ENCODE measurements at places on chromosomes 12 and 14.

DNA sequence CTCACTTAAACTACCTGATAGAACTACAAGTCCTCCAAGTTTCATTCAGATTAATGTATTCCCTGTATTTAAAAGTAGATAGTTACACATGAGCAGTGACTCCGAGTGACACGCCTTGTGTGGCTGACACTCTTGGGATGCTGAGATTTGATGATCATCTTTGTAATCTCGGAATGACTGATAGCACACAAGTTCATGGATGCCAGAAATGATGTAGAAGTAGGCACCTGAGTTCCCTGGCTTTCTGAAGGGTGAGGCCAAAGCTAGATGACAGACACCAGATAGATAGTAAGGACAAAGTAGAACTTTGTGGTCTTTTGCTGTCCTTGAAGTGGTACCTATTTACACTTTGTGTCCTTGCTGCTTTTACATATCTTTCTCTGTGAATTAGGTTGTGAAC, 491.2 kb downstream of the PCNX1 start:
- no peak for DNase-seq

DNA sequence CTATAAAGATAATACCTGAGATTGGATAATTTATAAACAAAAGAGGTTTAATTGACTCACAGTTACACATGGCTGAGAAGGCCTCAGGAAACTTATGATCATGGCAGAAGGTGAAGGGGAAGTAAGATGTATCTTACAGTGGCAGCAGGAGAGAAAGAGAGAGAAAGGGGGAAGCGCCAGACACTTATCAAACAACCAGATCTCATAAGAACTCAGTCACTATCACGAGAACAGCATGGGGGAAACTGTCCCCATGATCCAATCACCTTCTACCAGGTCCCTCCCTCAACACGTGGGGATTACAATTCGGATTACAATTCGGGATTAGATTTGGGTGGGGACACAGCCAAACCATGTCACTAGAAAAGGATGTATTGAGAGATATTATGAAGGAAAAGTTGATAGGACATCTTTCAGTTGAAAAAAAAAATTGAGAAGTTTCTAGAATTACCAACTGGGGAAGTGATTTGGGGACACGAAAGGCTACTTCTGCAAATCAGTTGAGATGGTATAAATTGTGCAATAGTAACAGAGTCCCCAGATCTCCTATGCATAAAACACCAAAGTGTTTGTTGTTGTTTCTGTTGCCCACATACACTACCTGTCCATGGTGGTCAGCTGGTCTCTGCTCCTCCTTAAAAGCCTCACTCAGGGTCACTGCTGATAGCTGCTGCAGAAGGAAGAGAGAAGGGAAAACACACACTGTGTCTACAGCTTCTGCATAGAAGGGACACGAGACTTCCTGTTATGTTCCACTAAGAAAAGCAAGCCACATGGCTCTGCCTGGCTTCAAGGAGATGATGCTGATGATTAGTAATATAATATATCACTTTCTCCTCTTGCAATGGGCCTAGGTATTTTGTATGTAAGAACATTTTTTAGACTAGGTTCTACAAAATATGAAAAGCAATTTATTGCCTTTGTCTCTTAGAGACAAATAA, 465.5 kb downstream of the PDZRN4 start:
- no peak for DNase-seq

DNA sequence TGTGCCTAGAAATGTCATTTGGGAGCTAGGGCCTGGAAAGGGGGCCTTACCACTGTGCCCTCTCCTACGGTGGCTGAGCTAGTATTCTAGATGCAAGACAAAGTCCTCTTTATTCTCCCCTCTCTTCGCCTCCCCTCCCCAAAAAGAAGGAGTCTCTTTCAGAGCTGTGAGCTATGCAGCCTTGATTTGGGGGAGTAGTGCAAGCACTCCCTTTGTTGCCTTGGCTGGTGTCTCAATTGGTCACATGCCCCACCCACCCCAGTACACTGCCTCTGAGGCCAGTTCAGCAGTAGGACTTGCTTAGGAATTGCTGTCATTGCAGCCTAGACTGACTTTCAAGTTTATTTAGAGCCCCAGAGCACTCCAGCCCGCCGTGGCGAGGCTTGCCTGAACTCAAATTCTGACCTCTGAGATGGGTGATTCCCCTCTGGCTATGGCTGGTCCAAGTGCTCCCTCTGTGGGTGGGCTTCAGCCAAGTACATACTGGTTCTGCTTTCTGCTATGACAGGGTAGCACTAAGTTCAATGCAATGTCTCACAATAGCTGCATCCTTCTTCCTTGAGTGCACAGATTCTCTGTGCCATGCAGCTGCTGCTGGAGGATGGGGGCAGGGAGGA, 37.0 kb upstream of the FBXO33 start:
- DNase-seq, result no peak

- DNase-seq, result no peak
Measured at GRCh38 chr14:51460011-51460410, 191.7 kb upstream of the FRMD6 start.

DNA sequence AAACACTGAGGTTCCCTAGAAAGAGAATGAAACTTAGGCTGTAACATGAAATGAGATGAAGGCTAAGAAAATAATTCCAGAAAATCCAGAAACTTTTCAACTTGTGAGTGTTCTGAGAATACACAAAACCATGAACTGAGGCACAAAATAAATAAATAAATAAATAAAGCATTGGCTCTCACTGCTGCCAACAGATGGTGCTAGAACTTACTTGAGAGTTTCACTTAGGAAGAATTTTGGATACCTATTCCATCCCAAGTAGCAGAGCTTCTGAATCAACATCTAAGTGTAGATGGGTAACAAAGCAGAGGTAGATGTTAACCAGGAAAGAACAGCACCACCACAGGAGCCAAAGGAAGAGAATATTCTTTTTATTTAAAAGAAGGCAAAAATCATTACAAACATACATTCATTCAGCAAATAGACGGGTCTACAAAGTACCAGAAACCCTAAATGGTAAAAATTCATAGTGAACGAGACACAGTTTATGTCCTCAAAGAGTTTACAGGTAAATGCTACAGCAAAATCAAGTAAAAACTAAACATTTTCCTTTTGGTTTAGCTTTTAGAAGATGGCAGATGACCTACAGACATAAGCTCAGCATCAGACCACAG, 16.7 kb downstream of the EPS8 start:
- no peak for DNase-seq

- no peak for DNase-seq
Measured at GRCh38 chr12:78004249-78005093, 173.8 kb downstream of the NAV3 start.

GRCh38 chr12:4216187-4216927, 57.2 kb upstream of the CCND2 start:
- DNase-seq, result no peak

DNA sequence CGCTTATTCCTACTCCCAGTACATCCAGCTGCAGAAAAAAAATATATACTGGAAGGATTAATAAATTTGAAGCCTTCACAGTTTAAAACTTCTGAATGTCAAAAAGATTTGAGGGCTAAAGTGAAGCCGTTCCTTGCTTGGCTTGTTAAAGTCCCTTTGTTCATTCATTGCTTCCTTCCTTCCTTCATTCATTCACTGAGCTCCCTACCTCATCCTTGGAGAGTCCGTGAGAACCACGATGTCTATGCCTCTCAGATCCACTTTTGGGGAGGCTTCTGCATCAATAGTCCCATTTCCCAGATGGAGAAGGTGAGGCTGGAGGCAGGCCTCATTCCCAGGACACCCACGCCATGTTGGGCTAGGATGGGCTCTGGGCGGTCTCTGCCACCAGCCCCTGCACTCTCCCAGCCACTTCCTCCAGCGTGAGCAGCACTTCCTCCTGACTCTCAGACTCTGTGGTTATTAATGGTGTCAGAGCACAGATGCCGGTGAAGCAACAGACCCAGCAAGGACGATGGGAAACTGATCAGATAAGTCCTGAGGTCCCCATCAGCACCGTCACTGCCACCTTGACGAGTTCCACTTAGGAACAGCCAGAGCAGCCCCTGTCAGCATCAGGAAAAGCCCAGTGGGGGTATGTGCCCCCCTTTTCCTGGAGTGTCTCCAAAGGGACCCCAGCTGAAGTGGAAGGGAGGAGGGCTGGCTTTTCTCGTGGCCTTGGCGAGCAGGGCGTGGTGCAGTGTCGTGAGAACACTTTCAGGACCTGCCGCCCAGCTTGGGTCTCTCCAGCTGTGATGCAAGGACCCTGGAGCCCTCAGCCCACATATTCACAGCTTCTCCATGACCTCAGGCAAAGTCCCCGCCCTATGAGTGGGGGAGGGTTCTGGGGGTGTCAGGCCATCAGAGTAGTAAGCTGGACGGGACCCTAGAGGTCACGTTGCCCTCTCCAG, 21.2 kb downstream of the ASB2 start:
- DNase-seq, result no peak

GRCh38 chr14:52910572-52910971, 40.3 kb downstream of the FERMT2 start:
- no peak for DNase-seq

DNA sequence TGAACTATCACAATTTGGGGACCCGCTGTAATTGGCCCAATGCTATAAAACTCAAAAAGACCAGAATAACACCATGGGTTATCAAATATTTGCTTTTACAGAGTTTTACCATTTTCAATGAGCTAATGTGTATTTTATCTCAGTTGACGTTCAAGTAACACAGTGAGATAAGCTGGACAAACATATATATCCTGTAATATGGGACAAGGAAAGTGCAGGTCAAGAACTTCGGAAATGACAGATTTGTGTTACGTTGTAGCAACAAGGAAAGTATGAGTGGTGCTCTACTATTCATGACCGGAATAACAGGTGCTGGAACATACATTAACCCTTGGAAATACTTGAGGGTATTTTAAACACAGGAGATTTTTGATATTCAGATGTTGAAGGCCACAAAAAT, 566.4 kb upstream of the FLRT2 start:
- DNase-seq, result no peak

DNA sequence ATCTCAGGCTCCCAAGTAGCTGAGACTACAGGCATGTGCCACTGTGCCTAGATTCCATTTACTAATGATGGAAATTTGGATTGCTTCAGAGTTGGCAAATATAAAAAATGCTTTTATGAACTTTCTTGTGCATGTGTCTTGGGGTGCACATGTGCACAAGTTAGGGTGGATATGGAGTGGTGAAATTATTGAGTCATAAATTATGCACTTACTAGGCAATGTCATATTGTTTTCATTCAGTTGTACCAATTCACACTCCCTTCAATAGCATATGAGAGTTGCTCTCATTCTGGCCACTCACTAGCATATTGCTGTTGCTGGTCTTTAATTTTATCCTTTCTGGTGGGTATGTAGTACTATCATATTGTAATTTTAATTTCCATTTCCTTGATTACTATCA, 45.7 kb upstream of the KRAS start:
- no peak for DNase-seq

- DNase-seq, result no peak
Measured at GRCh38 chr12:30631740-30632139, 63.9 kb downstream of the IPO8 start.

DNA sequence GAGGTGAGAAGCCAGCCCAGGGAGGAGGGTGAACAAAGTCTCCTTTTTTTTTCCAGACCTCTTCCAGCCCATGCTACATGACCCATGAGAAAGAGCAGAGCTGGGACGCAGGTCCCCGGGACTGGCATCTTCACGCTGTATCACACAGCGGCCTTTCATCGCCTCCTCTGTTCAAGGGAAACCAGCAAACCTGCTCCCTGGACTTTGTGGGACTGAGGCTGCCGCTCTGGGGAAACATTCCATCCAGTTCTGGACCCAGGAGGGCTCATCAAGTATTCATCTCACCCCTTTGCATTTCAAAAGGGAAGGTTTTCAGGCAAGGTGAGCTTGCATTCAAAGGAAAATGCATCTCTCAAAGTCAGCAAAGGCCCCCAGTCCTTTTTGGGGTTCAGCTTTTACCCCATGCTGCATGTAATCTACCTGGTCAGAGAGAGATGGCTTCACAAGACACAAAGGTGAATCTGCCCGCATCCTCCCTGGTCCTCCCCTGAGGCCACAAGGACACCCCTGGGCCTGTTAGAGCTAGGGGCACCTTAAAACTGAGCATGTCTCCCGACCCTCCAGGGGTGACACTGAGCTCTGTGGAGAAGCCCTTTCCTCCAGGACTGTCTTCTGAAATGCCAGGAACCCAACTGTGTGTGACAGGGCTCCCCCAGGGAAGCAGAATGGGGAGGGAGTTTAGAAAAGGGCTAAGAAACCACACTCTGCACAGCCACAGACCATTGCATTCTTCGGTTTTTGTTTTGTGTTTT, 21.2 kb upstream of the MEG3 start:
- no peak for DNase-seq

DNA sequence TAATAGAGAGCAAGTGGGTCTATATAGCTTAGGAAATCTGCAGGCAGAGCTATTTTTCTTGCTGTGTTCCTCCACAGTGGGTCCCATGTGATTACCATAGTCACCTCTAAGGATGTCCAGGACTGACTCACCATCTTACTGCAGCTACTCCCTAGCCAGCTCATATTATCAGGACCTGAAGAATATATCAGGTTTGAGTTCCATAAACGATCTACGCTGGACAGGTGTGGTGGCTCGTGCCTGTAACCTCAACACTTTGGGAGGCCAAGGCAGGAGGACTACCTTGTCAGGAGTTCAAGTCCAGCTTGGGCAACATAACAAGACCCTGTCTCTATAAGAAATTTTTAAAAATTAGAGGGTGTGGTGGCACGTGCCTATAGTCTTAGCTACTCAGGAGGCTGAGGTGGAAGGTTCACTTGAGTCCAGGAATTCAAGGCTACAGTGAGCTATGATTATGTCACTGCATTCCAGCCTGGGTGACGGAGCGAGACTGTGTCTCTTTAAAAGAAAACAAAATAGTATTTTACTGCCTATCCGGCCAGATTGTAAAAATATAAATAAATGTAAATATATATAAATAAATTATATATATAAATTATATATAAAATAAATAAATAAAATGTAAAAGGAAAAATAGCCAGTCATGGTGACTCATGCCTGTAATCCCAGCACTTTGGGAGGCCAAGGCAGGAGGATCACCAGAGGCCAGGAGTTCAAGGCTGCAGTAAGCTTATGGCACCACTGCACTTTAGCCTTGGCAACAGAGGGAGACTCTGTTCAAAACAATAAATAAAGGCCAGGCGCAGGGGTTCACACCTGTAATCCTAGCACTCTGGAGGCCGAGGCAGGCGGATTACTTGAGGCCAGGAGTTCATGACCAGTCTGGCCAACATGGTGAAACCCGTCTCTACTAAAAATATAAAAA, 6.9 kb upstream of the SPRYD4 start:
- no peak for DNase-seq

GRCh38 chr14:80872645-80873044, 68.9 kb downstream of the CEP128 start:
- DNase-seq, result no peak

DNA sequence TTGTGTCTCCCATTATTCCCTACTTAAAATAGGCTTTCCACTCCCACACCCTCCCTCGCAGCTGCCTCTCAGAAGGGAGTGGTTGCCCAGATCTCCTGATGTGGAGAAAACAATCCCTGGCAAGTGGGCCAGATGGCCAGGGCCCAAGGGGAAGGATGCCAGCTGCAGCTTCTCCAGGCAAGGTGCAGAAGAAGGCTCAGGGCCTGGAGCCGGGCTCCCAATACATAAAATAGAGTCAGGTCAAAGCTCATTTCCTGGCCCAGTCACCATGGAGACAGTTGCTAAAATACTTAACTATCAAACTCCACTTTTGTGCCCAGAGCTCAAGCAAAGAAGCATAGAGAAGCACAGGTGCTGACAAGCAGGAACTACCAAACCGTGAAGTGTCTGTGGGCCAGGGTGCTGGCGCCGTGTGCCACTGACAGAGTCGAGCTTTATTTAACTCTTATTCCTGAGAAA, 45.7 kb upstream of the ITPR2 start:
- no peak for DNase-seq

- no peak for DNase-seq
Measured at GRCh38 chr12:111393700-111394300, 11.9 kb upstream of the SH2B3 start.

- DNase-seq, result no peak
Measured at GRCh38 chr12:5187136-5187535, 143.5 kb downstream of the KCNA5 start.

- DNase-seq, result no peak
Measured at GRCh38 chr14:34171431-34172172, 220.7 kb upstream of the EGLN3 start.

Measured in stimulated activated CD4-positive, alpha-beta T cell treated with anti-CD3 and anti-CD28 coated beads, Interleukin-2, amount 100 ng/mL, for 48 hours (primary cell).